ENCODE measurements at places on chromosomes 6 and 20. TPM values are rescaled to one million over a fixed set of nuclear protein-coding genes. Genes with fewer than 3 reads are reported as not detected.
A peak's percentile ranks its signal among the peaks of the same experiment; 100 is the strongest.

- no peak for DNase-seq
Measured at GRCh38 chr6:106537662-106538061, 91.6 kb downstream of the RTN4IP1 start.

DNA sequence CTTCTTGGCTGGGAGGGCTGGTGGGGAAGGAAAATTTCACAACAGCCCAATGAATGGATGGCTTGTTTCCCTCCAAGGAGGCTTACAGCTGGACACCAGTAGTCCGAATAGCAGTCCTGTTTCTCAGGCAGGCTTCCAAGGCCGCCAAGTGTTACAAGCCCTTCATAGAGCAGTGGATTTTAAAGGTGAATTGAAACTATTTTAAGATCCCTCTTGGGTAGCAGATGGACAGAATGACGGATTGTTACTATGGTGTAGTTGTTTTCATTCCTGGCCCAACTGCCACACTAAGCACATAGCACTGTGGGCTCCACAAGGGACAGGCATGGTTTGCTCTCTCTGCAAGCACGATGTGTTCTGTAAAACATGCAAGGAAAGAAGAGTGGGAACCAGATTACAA lies 203.3 kb upstream of the TAB2 start:
- no peak for DNase-seq

DNA sequence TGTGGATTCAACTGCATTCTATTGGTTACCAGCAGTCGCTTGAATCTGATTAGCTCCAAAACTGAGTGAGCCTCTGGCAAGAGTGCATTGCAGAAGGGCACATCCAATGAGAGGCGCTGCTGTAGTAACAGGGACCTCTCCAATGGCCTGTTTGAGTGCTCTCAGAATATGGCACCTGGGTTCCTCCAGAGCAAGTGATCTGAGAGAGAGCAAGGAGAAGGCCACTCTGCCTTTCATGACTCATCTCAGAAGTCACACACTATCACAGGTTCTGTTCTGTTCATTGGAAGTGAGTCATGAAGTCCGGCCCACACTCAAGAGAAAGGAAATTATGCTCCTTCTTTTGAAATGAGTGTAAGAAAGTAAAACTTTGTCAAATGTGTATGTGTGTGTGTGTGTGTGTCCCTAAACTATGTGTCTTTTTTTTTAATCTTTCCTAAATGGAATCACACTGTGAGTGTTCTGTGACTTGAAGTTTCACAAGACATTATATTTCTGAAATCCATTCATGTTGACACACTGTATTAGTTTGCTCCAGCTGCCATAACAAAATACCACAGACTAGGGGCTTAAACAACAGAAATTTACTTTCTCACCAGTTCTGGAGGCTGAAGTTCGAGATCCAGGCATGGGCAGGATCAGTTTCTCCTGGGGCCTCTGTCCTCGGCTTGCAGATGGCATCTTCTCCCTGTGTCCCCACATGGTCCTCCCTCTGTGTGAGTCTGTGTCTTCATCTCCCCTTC lies 138.3 kb upstream of the CDYL start:
- peak; percentile 46 for DNase-seq

GRCh38 chr6:4377603-4378002 lies 242.2 kb upstream of the ECI2 start:
- DNase-seq: no peak

- no peak for DNase-seq
Measured at GRCh38 chr6:89275900-89276299, 39.2 kb downstream of the GABRR2 start.

- no peak for DNase-seq
Measured at GRCh38 chr6:42899871-42900270, 16.0 kb upstream of the PTCRA start.

Gene SNAP25
- total RNA-seq: not detected

Gene UNC5CL
- 0.78 TPM for total RNA-seq

DNA sequence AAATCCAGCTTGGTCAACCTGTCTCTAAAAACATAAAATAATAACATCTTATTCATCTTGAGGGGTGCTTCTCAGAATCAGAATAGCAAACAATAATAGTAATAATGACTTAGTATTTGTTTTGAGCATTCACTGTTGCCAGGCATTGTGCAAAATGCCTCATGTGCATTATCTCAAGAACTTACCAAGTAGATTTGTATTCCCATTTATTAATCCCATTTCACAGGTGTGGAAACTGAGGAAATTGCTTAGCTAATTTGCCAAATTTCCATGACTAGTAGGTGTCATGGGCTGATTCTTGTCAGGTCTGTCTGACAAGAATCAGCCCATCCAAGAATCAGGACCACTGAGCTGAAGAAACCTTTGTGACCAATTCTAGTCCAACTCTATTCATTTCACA lies 5.5 kb downstream of the TTBK1 start:
- no peak for DNase-seq

DNA sequence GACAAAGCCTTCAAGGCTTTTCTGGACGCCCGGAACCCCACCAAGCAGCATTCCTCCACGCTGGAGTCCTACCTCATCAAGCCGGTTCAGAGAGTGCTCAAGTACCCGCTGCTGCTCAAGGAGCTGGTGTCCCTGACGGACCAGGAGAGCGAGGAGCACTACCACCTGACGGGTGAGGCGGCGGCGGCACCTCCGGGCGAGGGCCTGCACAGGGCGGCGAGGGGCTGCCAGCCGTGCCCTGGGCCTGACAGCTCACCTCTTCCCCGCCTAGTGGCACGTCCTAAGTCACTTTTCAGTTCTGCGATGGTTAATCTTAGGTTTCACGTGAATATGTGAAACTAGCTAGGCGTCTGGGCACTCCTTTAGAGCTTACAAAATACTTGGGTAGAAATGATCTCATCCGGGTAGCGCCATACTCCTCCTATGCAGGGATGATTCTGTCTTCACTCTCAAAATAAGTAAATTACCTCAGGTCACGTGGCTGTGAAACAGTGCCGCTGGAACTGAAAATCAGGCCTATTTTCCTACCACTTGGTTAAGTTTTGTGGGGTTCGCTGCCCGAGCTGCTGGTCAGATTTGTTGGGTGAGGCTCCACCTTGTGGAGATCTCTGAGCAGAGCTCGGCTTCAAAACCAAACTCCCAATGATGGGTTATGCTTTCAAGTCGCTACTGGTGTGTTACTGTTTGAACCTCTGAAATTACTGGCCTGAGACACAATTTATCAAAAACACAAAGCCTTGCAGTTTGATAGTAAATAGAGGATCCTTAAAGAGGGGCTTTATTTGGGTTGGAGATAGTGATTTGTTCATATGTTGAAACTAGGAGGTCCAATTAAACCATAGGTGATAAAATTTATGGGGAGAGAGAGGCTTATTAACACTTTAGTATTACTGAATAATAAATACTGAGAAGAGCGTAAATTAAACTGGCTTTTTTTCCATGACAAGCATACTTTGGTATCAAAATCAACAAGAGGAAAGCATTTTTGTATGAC lies 15.5 kb upstream of the CLDN20 start:
- DNase-seq: no peak

- DNase-seq: no peak
Measured at GRCh38 chr6:2794171-2794730, 29.1 kb downstream of the WRNIP1 start.

Gene PRSS35
- total RNA-seq: not detected

DNA sequence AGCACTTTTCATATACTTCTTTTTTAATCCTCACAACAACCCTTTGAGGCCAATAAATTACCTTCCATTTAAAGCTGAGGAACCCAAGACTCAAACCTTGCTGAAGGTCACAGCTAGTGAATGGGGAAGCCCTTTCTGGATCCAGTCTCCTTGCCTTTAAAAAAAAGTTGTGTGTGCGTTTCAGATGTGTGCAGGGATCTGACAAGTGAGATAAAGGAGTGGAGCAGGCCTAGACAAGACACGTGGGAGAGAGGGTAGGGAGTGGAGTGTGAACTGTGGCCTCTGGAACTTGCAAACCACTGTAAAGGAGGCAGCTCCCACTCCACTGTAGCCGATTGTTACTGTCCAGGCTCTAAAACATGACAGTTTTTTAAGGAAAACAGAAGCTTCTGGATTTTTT lies 1.9 kb downstream of the KLHL32 start:
- DNase-seq: peak; percentile 19

DNA sequence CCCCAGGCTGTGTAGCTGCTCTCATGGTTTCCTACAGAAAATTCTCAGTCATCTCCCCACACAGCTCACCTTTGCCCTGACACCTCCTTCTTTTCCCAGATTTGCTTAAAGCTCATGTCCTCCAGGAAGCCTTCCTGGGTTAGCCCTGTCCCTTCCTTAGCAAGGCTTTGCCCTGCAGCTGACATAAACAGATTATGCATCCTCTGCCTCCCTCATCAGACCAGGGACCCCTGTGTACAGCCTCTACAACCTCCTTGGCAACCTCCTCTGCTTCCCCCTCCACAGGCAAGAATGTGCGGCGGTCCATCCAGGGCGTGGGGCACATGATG lies 39.8 kb downstream of the UQCC2 start:
- DNase-seq: no peak

Gene COX4I2
- total RNA-seq: not detected

DNA sequence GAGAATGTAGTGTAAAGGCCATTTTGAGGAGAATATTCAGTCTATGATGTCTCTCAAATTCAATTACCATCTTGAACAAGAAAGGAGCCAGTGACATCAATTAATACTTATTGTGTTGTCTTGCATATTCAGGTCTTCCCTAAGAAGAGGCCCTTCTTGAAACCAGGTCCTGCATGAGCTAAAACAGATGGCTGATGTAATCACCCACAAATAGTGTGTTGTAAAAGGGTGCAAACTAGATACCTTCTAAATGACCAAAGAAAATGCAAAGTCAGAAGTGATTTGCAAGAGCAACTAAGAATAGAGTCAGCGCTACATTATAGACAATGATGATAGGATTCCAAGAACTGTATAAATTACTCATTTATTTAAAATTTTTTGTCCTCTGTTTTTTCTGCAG lies 97.0 kb downstream of the BTBD3 start:
- no peak for DNase-seq

DNA sequence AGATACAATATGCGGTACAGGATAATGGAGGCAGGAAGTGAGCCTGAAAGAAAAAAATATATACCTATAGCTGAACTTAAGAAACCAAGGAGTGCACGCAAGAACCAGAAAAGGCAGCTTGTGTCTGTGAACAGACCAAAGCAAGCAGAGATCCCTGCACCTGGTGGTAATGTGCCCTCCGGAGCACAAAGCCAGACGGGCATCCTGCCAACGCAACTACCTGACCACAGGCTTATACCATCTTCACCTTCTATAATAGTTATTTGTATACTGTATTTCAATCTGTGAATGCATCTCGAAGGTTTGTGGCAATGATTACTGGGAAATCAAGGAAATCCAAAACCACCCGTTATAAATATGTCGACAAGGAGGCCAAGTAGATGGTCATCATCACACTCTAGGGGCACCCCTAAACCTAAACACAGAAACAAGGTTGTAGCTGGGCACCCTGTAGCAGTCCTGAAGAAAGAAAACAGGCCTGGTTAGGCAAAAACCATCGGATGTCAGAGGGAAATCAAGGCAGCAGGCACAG lies 801 bp downstream of the FBXL4 start:
- DNase-seq: no peak

- DNase-seq: no peak
Measured at GRCh38 chr20:1538655-1539054, 18.9 kb downstream of the SIRPD start.

DNA sequence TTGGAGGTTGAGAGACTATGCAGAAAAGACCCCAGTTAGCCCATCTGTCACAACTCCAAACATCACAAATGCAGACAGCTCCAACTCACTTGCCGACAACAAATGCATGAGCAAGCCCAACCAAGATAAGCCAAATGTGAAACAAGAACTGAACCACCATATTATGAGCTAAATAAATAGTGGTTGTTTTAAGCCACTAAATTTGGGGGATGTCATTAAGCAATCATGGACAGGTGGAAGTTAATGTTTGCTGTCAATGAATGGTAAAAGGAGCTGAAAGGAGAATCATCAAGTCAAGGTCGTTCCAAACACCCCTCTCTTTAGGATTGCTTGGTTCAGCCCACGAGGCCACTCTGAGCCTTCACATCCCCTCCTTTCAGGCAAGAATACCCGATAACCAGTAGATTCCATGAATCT lies 71.2 kb upstream of the PLCB4 start:
- peak; percentile 6 for DNase-seq

- peak; percentile 57 for DNase-seq
Measured at GRCh38 chr6:44224029-44224964, 902 bp downstream of the SLC29A1 start.

Gene FGD2
- total RNA-seq: not detected

GRCh38 chr6:34906826-34907225 lies 17.8 kb downstream of the ANKS1A start:
- DNase-seq: no peak

Measured in K562 (cell line).